NCI-H2081 (cell line): ENCODE measurements at places on chromosomes 13 and 19.
A peak's percentile ranks its signal among the peaks of the same experiment; 100 is the strongest.

DNA sequence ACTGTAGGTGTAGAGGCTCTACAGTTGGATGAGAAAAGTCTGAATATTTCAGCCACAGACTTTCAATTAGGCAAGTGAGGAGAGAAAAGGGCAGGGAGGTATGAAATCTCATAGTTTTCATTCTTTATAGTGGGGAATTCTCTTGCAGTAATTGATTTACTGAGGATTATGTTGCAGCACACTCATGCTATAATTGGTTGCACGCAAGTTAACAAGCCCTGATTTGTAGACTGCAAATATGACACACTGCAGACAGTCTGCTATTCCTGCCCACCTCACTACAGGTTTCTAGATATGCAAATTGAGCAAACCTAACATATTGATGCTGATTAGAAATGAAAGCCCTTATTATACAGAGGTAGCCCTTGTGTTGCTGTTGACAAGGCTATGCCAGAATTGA, 139.4 kb downstream of the LHFPL6 start:
- no peak for DNase-seq

DNA sequence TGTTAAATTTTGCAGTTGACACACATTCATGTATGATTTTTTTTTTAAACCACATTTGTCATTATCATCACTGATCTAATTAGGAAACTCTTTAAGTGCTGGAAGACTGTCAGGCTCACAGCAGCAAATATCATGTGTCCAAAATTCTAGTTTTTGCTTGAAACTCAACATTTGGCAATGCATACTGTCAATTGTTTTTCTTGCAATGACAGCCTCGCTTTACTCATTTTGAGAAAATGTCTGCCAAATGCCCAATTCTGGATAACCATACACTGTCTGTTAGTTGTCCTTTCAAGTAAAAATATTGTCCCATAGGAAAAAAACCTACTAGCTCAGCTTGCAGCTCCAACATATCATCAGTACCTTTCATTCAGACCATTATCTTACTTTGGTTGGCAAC, 523.9 kb upstream of the ARGLU1 start:
- DNase-seq = no peak

DNA sequence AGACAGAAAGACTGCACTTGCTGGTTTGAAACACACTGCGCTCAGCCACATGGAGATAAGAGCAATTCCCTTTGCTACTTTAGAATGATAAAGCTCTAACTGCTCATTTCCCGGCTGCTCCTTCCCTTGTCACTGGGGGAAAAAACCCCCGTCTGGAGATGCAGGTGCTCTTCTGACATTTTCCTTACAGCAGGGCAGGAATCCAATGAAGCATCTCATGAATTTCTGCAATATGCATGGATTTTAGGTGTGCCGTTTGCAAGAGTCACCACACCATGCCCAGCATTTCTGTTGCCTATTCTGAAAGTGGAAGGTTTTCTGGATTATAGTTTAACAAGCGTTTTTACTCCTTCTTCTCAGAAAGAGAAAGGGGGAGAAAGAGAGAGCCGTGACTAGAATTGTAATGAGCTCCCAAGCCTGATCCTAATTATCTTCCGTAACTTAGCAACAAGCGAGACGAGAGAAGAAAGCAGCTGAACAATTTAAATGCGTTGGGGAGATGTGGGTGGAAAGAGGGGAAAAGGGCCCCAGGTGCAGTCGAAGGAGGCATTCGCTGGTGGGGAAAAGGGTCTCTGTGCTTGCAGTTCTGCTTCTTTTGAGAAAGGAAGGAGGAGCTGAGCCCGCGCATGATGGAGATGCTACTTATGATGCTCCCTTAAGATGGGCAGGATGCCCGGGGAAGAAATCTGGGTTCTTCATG, 76.6 kb upstream of the SPATA13 start:
- no peak for DNase-seq

GRCh38 chr13:44437356-44438233, 64.0 kb downstream of the SERP2 start:
- DNase-seq = peak; percentile 63

DNA sequence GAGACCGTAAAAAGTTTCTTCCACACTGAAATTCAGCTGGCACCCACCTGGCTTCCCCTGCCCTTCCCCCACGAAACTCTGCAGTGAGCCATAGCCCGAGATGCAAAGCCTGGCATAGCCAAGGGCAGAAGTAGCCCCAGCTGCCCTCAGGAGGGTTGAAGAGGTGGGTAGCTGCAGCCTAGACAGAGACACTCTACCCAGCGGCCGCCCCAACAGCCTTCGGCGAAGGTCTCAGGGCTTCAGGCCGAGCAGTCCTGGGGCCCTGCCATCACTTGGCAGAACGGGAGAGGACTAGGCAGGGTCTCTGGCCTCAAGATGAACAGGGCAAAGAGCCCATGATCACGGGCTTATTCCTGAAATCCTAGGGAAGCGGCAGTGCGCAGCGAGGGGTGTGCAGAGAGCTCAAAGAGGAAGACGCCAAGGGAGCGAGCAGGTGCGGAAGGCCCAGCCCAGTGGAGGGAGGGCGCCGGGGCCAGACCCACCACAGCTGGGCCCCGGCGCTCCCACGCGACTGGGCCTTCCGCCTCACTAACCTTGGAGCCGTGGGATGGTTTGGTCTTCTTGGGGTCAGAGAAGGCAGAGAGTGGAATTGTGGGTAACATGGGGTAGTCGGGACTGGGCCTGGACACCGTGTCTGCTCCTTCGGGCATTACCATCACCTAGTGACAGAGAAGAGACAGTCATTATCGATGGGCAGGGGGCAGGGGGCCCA, 53.2 kb downstream of the MLLT1 start:
- DNase-seq = no peak

DNA sequence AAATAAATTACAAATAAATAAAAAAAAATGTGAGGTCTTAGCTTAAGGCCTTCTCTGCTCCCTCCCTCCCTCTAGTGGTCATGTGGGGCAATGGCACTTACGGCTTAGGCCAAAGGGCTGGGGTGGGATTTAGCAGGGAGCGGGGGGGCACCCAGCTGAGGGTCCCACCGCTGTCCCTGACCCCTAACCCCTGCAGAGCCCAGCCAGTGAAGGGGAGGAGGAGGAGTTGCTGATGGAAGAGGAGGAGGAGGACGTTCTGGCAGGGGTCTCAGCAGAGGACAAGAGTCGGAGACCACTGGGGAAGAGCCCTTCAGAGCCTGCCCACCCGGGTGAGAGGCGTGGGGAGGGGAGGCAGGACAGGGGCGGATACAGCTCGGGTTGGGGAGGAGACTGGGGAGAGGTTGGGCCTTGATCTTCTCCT, 9.3 kb downstream of the MPND start:
- DNase-seq = no peak

- DNase-seq = no peak
Observed at GRCh38 chr19:50663482-50663790, 14.2 kb downstream of the C19orf81 start.

- peak; percentile 88 for DNase-seq
Observed at GRCh38 chr13:32056316-32056715, 24.7 kb downstream of the FRY start.

- no peak for DNase-seq
Observed at GRCh38 chr19:40827386-40828247, 22.6 kb downstream of the CYP2A6 start.

- DNase-seq = no peak
Observed at GRCh38 chr13:113041896-113042295, 63.7 kb upstream of the F7 start.

- DNase-seq = no peak
Observed at GRCh38 chr13:74973935-74974879, 507.8 kb downstream of the TBC1D4 start.

- DNase-seq = no peak
Observed at GRCh38 chr19:31597616-31598015, 248.4 kb upstream of the TSHZ3 start.

- no peak for DNase-seq
Observed at GRCh38 chr13:98129059-98129746, 13.7 kb upstream of the FARP1 start.

DNA sequence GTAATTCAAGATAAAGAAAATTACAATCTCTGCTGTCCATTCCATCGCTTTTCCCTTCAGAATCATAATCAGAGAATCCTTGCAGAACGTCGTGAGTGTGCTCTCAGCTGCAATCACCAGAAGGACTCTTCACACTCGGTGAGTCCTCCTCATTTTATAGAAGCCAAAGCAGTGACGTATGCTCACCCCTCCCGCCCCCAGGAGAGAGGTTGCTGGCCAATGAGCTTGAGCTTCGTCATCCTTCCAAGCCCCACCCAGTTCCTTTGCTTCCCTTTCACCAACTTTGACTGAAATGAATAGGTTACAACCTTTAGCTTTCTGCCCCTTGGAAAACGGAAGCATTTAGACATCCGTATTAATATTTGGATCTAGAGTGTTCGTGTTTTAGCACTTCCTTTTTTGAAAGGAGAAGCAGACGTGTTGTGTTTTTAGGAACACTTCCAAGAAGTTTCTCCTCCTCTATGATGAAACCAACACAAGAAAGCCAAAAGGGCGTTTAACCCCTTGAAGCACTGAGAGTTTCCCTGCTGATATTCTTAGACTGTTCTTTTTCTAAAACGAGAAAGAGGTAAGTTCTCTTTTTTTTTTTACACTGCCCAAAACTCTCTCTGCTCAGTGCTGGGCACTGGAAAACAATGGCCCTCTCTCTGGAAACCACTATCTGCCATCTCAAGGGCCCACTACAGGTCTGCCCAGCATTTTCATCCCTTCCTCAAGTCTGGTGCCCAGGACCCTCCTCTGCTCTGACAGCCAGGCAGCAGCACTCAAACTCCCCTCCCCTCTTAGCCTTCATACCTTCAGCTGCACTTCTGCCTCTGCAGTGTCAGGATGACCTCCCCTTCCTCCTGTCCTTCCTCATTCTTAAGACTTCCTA, 44.3 kb upstream of the CEACAM21 start:
- DNase-seq = no peak

DNA sequence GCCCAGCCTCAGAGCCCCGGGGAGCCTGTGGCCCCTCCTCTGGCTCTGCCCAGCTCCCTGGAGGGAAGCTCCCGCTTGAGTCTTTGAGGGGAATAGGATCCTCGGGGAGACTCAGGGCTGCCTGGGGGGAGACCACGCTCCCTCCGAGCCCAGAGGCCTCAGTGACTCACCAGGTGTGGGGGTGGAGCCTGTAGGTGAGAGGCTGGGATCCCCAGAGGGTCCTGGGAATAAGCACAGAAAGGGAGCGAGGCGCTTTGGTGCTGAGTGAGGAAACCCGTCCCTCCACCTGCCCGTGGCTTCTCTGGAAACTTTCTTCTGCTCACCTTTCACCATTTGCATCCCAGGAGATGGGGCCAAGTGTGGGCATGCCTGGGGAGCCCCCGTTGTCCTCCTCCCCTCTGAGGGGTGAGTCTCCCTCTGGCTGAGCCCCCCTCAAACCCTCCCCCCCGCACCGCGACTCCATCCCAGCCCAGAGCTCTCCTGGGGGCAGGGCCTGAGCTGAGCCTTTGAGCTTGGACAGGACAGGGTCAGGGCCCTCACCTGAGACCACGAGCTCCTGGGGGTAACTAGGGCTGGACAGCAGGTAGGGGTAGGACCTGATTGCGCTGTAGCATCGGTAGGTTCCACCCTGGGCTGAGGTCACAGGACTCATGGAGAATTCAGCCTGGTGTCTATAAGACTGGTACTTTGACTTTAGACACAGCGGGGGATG, 2.7 kb downstream of the LILRB5 start:
- DNase-seq = no peak

- DNase-seq = no peak
Observed at GRCh38 chr19:36128392-36128736, 11.5 kb upstream of the CAPNS1 start.
